ENCODE measurements at places on chromosomes 4 and X.

DNA sequence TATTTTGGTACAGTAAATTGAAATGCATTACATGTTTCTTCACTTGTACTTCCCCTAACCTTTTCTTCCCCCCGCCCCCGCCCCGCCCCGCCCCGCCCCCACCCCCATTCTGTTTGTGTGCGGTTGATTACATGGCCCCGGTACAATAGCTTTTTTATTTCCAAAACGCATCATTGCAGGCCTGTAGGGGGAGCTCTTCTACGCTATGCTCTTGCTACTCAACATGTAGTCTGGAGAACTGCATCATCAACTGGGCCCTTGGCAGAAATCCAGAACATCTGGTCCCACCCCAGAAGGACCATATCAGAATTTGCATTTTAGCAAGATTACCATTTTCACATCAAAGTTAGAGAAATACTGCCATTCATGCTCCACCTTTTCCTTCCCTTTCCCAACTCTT, 333.3 kb upstream of the DDX53 start:
- no peak for DNase-seq

DNA sequence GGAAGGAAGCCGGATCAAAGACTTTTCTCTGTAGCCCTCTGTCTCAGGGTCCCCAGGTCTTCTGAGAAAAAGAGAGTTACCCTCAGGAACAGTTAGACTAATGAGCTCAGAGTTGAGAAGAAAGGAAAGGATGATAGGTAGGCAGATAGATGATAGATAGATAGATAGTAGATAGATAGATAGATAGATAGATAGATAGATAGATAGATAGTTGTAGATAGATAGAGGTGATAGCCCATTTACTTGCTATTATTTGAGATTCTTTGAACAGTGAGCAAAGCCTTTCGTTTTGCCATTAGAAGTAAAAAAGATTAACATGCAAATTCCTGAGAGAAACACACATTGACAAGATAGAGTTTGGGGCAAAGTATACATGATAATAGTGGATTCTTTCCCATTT, 86.9 kb upstream of the KIT start:
- no peak for DNase-seq

DNA sequence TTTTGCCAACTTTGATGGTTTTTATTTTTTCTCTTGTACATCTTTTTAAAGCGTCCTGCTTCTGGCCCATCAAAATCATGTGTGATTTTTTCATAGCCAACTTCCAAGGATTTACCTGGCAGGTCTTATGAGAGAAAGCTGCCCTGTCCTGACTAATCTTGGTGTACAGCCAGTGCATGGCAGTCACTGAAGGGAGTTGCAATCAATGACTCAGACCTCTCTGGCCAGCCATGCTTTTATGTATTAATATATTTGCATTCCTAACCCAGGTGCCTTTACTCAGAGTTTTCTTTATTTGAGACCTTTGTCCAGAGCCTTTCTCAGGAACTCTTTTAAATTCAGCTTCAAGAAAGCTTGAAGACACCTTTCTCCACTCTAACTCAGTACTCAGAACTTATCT, 691.5 kb upstream of the HTR2C start:
- no peak for DNase-seq

- no peak for DNase-seq
These were observed 3.8 kb upstream of the ZCCHC4 start for GRCh38 chr4:25308761-25309160.

DNA sequence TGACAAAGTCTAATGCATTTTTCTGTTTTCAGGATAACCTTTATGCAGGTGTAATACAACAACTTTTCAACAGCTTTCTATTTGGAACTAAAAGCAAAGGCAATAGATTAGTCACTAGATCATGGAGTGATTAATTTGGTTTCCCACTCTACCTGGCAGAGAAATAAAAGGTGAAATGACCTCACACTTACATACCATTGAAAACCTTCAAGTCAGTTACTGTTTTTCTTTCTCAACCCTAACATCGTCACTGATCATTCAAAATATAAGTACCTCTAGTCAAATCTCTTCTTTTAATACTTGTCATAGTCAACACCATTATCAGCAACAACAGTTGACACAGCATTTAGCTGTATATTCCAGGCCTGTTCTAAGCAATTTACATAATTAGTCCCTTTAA, 85.1 kb upstream of the ZCCHC13 start:
- DNase-seq, result no peak

DNA sequence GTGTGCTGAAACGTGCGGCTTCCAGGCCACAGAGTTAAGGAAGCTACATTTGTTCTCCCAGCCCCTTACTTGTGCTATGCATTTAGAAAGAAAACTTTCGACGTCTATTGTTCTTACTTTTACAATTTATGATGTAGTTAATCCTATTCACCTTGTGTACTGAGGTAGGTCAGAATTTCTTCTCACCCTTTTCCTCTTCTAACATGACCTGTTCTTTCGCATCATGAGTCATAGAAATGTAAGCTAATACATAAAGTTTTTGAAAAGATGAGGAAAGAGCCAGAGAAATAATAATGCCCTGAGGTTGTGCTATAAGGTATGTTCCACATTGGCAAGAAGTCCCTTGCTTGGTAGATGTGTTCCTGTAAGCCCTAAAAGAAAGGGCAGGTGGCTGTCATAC, 298.3 kb downstream of the TRIML1 start:
- DNase-seq, result no peak

- DNase-seq, result no peak
These were observed 95.9 kb upstream of the MYOZ2 start for GRCh38 chr4:119039779-119040178.

DNA sequence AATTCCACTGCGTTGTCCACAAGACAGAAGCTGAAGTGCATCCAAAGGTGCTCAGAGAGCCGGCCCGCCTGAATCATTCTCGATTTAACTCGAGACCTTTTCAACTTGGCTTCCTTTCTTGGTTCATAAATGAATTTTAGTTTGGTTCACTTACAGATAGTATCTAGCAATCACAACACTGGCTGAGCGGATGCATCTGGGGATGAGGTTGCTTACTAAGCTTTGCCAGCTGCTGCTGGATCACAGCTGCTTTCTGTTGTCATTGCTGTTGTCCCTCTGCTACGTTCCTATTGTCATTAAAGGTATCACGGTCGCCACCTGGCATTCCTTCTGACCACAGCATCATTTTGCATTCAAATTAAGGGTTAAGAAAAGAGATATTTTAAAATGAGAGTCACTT, 115.5 kb downstream of the NFKB1 start:
- no peak for DNase-seq

- DNase-seq, result no peak
These were observed 56.0 kb downstream of the HADH start for GRCh38 chr4:108045687-108046024.

- DNase-seq, result no peak
These were observed 123.8 kb upstream of the DDIT4L start for GRCh38 chr4:100314057-100314456.

DNA sequence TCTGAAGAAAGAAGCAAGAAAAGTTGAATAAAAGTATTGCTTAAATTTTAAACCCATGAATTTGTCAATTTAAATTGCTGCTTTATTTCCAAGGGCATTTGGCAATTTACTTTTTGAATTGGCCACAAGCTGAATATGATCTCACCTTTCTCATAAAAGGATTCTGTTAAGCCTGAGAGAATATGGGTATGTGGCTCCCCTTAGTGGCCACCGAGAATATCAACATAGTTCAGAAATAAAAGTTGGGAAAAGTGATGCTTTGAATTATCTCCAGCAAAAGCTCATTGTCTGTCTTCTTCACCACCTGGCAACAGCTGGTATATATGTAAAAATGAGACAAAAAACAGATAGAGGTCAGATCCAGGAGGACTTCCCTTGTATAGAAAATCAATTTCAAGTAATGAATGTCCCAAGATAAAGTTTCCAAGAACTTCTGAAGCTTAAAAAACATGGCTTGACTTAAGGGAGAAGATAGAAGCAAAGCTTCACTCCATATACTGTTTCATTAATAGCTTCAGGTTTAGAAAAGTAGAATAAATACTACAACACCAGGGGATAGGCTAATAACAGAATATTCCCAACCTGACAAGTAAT, 290.7 kb upstream of the FAM241A start:
- DNase-seq, result peak; percentile 20
